ENCODE measurements at places on chromosomes 12 and 14.

GRCh38 chr14:78758333-78758732 lies 588.2 kb downstream of the NRXN3 start:
- no peak for DNase-seq

DNA sequence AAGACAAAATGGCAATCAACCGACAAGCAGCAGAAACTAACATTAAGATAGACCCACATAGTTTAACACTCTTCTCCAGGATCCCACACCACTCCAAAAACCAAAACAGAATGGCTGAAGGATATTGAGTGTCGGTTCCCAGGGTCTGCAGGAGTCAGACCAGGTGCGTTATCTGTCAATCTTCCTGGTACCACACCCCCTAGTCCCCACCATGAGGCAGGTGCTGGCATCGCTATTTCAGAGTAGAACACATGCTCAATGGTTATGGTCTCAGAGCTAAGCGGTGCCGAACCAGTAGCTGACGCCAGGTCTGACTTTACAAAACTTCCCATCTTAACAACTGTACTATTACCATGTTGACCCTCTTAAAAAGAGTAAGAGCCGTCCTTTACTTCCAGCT lies 10.2 kb downstream of the STX2 start:
- DNase-seq: no peak

DNA sequence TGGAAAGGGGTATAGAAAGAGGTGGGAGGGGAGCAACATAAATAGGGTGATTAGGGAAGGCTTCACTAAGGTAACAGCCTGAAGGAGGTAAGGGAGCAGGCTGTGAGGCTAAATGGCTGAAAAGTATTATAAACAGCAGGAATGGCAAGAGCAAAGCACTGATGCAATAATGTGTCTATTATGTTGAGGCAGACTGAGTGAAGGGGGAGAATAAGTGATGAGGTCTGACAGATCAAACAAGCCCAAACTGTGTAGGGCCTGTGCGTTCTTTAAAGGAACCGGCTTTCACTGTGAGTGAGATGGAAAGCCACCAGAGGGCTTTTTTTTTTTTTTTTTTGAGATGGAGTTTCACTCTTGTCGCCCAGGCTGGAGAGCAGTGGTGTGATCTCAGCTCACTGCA lies 6.7 kb upstream of the VCPKMT start:
- no peak for DNase-seq

GRCh38 chr12:125187148-125187745 lies 122.0 kb downstream of the AACS start:
- no peak for DNase-seq

DNA sequence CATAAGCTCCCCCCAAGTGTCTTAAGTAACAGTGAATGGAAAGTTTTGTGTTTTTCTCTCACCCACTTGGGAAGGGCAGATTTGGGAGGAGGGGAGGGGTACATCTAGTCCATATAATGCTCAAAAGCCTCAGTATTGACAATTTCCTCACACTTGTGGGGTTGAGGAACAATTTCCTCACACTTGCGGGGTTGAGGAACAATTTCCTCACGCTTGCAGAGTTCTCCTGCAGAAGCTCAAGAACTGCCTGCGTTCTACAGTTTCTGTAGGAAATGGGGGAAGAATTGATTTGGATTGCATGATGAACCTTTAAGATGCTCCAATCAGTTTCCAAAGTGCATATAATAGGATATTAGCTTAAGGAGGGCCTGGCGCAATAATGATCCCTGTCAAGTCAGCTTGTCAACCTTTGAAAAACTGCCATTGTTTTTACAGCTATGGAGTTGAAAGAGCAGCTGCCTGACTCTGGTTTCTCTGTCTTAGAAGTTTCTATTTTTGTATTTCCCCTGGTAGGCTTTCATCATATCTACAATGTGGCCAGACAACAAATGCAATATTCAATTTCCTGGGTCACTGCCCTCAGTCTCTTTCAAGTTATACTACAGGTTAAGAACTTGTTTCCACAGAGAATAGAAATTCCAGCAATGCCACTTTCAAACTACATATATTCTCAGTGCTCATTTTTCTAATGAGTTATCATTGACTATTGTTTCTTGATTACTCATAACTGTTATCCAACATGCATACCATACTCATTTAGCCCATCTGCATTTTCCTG lies 66.5 kb downstream of the PLEKHG7 start:
- DNase-seq: no peak

DNA sequence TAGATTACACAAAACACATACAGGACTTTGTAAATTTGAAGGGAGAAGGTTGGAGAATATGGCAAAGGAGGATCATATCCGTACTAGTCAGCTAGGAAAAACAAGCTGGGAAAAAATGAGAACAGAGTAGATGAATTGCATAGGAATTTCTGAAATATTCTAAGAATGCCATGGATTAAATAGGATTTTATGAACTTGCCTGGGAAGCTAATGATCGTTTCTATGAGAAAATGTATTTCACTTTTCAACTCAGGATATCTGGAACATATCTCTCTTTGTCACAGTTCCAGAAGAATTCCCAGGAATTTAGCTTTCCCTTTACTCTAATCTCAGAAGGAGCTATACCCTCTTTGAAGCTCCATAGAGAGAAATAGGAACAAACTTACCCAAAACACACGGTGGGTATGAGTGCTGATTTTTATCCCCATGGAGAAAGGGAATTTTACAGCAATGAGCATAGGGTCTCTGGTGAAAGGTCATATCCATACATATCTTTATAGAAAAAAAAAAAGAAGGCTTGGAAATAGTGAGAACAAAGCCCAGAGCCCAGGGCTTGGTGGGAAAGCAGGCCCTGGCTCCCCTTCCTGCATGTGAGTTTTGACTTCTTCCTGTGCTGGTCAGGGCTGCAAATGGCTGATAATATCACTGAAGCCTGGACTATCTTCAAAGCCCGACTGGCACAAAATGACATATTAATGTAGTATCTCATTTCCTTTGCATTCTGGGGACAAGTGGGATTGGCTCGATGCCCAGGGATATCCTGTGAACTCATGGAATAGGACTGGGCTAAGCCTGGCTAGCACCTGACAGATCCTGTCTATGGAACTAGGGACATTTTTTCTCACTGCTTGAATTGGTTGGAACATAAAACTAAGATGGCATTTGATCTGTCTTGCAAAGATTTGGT lies 136.3 kb downstream of the AEBP2 start:
- no peak for DNase-seq

DNA sequence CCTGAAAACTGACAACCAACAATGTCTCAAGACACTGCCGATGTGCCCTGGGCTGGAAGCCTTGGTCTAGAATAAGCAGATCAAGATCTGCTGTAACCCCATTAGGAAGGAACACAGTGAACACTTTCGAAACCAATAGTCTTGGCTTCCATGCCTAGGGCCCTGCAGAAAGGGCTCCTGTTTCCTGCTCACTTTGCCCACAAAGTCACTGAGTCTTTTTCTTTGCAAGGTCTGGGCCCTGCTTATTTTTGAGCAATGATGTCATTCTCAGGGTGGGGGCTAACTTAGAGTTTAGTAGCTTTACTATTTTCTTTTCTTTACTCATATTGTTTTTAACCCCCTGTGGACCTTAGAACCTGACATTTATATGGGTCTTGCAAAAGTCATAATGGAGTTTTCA lies 704.2 kb upstream of the TMEM132C start:
- DNase-seq: no peak

GRCh38 chr14:45070215-45070614 lies 13.7 kb upstream of the PRPF39 start:
- DNase-seq: no peak

DNA sequence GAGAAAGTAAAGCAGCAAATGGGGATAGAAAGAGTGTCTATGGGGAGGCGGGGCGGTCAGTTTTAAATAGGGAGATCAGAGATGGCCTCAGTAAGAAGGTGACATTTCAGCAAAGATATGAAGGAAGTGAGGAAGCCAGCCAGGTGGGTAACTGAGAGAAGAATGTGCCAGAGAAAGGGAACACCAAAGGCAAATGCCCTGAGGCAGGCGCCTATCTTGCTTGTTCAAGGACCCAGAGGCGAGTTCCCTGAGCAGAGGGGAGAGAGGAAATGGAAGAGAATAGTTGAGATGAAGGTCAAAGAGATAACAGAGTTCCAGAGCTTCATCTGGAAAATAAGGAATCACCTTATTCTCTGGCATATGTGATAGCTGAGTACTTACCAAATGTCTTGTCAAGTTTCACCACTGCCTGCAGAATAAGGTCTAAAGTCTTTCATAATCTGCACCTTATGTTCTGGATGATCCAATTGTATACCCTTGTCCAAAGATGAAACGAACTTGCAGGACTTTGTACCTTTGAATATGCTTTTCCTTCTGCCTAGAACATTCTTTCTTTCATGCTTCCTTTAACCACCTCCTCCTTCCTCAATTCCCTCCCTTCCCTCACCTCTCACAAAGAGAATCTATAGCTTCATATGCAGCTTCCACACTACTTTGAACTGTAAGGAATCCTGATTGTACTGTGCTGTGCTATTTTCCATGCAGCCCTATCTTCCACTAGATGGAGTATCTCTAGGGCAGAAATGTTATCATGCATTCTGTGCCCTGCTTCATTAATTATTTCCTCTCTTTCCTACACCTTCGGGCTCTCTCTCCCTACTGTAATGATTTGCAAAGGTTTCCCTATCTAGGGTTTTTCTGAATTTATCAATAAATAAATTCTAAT lies 38.5 kb downstream of the GNPTAB start:
- no peak for DNase-seq

DNA sequence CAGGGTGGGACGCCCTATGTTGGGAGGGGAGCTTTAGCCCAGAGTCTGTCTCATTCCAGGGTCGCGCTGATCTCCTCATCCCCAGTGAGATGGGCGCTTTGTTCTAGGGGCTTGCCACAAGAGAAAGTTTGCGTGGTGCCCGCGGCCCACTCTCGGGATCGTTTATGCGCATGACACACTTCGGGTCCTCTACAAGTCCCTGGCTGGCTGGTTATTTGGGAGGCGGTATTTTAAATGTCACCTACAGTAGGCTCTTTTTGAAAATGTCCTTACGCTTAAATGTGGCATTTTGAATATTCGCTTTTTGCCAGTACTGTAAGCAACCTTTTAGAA lies 541 bp downstream of the GOLT1B start:
- peak; percentile 16 for DNase-seq

- no peak for DNase-seq
Measured at GRCh38 chr12:104280717-104281458, 22.7 kb upstream of the EID3 start.

DNA sequence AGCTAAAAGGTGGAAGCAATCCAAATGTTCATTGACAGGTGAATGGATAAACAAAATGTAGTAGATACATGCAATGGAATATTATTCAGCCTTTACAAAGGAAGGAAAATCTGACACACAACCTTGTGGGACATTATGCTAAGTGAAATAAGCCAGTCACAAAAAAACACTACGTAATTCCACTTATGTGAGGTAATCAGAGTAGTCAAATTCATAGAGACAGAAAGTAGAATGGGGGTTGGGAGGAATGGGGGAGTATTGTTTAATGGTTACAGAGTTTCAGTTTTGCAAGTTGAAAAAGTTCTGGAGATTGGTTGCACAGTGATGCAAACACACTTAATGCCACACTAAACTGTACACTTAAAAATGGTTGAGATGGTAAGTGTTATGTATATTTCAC lies 62.8 kb downstream of the LIN52 start:
- no peak for DNase-seq

DNA sequence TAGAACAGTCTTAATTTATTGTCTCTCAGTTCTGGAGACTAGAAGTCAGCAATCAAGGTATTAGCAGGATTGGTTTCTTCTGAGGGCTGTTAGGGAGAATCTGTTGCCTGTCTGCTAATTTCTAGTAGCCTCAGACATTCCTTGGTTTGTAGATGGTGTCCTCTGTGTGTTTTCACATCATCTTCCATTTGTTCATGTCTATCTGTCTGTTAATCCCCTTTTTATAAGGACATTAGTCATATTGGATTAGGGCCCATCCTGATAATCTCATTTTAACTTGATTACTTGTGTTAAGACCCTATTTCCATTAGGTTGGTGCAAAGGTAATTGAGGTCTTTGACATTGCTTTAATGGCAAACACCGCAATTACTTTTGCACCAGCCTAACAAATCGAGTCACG lies 34.3 kb downstream of the TBC1D15 start:
- DNase-seq: no peak

DNA sequence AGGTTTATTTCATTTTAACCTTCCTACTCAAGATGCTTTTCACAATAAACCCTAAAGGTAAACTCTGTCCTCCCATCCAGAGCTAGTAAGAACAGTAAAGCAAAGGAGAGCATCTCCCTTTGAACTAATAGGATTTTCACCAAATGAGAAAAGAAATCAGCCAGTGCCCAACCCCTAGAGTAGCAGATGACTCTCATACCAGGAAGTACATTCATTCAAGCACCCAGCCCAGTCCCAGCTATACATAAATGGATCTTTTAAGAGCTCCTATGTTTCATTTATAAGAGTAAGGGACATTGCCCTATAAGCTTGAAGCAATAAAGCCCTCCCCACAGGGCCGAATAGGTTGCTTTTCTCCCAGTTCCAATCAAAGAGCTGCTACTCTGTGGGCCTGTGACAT lies 7.6 kb downstream of the BAZ2A start:
- DNase-seq: no peak

DNA sequence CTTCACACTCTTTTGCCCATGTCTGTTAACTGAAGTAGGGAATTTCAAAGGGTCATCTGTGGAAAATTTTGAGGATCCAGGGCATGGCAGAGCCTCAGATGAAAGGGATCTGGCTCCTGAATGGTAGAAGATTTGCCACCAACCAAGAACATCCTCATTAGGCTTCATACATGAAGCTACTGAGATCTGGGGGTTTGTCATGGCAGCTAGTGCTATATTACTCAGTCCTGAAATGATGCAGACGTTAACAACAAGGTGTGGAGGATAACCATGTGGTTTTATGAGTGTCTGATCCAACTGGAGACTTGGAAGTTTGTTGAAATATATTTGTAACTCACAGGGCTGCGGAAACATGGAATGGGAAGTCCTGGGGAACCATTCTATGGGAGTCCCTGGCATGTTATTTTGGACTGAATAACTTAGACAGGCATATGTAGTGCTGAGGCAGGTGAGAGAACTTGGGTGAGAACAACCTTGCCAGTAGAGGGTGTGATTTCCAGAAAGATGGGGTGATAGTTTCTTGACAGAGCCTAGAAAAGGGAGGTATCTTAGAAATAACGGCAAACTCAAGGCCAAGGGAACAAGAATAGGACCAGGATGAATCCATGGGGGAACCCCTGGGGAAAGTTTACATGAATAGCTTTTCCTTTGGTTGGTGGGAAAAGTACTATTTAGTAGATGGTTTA lies 42.0 kb upstream of the C12orf75 start:
- no peak for DNase-seq

DNA sequence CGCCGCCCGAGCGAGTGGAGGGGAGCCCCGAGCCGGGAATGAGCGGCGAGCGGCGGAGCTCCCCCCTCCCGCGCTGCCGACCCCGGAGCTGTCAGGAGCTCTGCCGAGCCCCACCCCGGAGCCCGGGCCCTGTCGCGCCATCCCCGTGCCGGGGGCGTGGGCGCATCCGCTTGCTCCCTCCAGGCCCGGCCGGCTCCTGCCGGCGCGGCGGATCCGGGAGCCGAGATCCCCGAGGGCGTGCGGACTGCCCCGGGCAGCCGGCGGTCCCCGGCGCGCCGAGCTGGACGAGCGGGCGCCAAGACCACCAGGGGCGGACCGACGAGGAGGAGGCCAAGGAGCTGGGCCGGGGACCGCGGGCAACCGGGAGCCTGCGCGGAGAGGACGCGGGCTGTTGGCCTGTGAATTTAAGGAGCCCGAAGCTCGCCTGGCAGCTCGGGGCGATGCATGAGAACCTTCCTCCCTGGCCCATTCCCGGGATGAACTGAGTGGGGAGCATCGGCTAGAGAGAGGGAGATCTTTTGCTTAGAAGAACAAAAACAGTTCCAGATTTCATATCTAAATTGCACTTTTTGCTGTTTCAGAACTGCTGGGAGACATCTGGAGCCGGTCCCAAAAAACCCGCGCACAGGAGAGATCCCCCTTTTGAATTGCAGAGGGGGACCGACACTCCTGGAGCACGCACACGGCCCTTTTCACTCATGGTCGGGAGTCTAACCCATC lies 2.0 kb downstream of the PTHLH start:
- no peak for DNase-seq

All from activated T-cell treated with anti-CD3 and anti-CD28 coated beads for 4 hours (primary cell).